ENCODE measurements at places on chromosomes 16 and 17. TPM values are rescaled to one million over a fixed set of nuclear protein-coding genes. Genes with fewer than 3 reads are reported as not detected.

DNA sequence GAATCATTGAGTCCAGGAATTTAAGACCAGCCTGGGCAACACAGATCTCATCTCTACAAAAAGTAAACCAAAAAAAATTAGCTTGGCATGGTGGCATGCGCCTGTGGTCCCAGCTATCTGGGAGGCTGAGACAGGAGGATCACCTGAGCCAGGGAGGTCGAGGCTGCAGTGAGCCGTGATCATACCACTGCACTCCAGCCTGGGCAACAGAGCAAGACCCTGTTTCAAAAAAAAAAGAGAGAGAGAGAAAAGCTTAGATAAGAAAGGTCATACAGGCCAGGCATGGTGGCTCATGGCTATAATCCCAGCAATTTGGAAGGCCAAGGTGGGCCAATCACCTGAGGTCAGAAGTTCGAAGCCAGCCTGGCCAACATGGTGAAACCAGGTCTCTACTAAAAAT, 63.5 kb upstream of the DNAH17 start:
- DNase-seq: no peak

DNA sequence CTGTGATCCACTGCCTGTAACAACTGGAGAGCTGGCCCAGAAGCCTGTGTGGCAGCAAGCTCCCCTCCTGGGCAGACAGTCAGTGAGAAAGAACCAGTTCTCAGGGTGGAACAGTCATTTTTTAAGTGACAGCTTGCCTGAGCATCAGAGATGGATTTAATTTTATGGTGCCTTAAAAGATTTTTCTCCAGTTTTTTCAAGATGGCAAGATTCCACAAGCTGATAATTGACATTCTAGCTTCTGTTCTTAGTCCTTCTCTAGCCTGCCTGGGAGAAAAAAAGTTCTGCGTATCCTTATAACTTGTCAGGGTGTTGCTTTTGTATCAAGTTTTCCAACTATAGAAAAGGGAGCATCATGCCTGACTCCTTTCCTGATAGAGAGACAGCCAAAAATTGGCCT, 21.2 kb downstream of the CALB2 start:
- no peak for DNase-seq

GRCh38 chr16:65054457-65054856, 67.4 kb downstream of the CDH11 start:
- DNase-seq: no peak

DNA sequence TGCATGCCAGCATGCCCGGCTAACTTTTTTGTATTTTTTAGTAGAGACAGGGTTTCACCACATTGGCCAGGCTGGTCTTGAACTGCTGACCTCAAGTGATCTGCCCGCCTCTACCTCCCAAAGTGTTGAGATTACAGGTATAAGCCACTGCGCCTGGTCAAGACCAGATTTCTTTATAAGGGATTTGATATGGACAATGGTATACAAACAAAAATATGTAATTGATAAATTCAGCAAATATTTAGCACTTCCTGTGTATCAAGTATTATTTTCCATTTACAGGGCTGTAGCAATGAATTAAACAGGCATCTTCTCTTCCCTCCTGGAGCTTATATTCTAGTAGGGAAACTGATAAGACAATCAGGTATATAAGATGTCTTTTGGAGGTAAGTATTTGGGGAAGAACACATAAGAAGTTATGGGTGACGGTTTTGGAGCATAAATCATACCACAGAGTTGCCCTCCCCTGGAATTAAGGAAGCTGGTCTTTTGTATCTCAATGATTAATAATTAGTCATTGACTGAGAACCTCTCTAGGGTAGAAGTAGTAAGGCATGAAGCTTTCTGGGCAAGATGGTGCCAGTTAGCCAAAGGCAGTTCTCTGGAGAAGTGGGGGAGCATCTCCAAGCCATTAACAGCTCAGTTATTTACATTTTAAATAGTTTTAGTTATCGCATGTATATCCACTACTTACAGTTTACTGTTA, 35.8 kb downstream of the TANC2 start:
- no peak for DNase-seq

DNA sequence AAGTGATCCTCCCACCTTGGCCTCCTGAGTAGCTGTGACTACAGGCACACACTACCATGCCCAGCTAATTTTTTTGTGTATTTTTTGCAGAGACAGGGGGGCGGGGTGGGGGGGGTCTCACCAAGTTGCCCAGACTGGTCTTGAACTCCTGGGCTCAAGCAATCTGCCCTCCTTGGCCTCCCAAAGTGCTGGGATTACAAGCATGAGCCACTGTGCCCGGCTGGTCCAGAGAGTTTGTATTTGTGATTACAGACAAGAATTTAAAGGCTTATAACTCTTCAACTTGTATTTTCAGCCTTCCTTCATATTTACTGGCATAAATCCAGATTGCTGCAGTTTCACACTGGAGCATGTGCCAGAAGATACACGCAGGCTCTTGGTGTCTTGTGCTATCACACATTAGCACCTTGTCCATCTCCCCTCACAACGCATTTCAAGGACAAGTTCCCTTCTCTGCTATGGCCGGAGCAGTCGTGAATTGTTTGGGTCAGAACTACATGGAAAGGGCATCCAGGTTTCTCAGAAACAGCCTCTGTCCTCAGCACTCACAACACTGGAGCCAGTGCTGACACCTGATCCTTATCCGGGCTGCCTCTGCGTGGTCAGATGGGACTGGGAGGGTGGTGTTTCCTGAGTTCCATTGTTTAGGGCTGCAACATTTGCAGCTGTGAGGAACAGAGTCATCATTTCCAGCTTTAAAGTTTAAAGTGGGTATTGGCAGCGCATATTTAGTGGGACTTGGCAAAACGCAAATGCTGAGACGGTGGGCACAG, 28.1 kb downstream of the WSCD1 start:
- no peak for DNase-seq

DNA sequence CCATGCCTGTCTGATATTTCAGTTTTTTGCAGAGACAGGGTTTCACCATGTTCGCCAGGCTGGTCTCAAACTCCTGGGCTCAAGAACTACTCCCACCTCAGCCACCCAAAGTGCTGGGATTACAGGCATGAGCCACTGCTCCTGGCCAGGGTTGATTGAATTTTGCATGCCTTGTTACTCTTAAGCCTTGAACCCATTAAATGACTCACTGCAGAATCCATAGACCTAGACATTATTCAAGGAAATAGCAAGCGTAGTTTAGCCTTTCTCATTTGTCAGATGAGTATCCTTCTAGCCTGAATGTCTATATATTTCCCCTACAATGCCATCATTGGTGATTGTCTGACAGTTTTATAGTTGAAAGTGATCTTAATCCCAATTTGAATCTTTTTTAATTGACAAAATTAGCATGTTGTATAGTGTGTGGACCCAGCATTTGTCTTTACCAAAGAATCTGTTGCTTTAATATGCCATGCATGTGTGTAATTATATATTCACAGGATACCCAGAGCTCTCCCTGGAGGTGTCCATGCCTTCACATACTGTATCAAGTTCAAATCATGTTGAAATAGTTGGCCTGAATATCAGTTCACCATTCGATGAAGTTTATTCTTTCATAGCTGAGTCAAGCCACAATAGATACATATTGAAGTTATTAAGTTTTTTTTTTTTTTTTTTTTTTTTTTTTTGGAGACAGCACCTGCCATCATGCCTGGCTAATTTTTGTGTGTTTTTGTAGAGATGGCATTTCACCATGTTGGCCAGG, 321.0 kb downstream of the CPPED1 start:
- DNase-seq: no peak

DNA sequence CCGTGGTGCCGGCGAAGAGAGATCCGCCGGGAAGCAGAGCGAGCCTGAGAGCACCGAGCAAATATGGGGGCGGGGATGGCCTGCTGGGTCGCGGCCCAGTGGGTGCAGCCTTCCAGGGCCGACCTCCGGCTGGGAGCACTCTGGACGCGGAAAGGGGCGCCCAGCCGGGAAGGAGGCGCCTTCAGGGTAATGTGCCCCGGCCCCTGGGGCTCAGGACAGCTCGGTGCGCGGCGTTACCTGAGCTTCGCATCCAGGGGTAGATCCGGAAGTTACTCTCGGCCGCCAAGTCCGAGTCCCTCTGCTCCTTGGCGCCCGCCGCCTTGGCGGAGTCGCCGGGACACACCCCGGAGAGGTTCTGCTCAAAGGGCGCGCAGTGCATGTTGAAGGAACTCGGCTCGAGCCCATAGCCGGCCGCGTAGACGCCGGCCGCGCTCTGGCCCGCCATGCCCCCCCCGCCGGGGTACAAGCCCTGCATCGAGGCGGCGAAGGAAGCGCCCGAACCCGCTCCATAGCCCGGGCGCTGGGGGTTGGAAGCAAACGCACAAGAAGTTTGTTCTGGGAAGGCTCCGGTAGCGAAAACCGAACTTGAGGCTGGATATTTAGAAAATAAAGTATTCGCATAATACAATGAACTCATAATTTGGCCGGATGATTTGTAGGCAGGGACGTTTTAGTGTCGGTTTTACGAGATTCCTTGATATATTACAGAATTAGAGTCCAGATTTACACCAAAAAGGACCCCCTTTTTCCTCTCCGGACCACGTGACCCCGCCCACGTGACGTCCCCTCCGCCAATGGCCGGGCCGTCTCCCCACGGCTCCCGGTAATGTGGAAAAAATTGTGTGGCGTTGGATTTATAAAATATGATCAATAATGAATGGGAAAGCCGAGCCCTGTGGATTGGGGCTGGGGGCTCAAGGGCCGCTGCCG, at the start of gene HOXB7:
HOXB7 (minus strand) TSS at position 736 of the 930 bp plus-strand sequence; CDS start at position 637, 99 bp downstream.
- DNase-seq: no peak

- DNase-seq: no peak
Observed at GRCh38 chr16:84643180-84643583, 5.1 kb upstream of the KLHL36 start.

DNA sequence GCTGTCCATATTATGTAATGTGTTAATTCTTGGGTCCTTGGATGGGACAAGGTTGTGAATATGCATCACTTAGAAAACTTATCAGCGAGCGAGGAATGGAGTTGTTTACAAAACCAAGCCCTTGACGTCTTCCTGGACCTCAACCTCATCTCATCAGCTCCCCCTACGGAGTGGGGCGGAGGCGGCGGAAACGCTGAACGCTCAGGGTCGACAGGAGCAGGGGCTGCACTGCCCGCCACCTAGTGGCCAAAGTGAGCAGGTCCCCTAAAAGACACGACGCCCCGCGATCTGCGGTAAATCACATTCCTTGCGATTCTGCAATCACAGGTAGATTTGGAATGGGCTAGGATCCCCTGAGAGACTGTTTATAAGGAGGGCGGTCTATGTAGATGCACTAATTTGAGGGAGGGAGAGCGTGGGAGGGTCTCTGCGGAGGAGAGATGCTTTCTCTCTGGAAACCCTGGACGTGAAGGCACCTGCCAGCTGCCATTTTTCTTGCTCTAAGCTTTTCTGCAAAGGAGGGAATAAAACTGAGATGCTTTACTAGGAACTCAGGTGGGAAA, 5.4 kb upstream of the ICAM2 start:
- no peak for DNase-seq

DNA sequence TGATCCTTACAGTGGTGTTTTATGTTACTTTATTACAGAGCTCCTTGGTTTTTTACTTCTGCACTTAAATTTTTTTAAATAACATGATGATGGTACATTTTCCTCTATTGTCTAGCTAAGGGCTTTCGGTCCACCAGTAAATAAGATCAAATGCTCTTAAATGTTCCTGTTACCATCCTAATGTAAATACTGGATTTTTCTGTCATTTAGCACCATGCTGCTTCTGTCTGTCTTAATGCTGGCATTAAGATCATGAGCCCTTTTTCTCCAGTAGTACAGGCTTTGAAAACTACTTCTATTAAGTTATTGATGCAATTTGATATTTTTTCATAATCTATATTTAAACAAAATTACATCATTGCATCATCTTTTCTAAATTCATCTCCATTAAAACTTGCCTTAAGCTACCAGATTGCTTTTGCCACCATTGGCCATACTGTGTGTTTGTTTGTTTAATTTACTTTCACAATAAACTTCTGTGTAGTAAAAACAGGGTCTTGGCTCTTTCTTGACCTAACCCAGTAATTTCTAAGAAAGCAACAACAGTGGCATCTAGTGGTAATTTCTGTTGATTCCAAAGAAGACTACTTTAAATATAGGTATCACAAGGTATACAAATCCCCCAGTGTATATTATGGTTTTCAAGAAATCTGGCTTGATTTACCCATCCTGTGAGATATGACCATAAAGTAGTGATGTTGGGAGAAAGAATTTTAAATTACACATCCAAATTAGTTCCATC, 9.0 kb upstream of the PHAF1 start:
- no peak for DNase-seq

Gene OR1F1
- total RNA-seq: not detected

Gene DYNLRB2
- not detected for total RNA-seq

Gene CRHR1
- not detected for total RNA-seq

Gene AIPL1
- not detected for total RNA-seq

Gene ZFHX3
- total RNA-seq: 28.8 TPM

All from mesenteric fat pad (tissue), 1 donor.